ENCODE measurements at places on chromosomes 5 and 9.

DNA sequence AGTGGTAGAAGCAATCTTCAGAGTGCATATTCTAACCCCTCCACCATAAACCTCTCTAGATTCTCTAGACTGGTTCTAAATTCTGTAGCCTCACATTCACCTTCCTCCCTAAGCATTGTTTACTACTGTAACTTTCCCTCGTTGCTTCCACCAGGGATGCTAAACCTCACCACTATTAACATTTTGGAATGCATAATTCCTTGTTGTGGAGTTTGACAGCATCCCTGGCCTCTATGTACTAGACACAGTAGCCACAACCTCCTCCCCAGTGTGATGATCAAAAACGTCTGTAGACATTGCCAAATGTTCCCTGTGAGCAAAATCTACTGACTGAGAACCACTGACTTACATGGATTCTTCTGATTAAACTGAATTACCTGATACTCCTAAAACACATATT, 18.6 kb downstream of the PAPPA start:
- DNase-seq: no peak

DNA sequence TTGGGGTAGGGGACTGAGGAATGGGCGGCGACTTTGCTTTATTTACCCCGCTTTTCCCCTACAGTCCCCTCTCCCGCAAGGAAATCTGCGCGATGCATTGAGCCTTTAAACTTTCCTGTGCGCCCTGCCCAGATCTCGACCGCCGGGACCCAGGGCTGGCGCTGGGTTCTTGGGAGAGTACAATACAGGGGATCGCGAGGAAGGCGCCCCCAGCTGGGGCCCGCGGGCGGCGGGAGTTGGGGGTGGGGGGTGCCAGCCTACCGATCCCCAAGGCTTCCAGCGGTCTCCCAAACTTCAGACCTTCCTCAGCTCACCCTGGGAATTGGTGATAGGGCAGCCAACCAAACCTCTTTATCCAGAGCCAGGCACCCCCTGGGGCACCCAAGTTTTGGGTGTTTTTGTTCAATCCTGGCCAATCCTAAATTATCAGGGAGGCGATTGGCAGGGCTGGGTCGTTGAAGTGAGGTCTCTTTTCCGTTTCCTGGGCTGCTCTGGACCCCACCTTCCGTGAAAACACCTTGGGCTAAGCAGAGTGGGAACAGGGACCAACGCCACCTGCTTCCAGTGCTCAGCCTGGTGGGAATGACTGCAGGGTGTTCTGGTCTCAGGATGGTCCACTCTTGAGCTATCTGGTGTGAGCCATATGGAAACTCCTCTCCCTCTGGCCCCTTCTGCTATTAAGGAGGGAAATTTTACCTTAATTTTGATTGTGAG, 51.4 kb upstream of the DAB2IP start:
- DNase-seq: no peak

DNA sequence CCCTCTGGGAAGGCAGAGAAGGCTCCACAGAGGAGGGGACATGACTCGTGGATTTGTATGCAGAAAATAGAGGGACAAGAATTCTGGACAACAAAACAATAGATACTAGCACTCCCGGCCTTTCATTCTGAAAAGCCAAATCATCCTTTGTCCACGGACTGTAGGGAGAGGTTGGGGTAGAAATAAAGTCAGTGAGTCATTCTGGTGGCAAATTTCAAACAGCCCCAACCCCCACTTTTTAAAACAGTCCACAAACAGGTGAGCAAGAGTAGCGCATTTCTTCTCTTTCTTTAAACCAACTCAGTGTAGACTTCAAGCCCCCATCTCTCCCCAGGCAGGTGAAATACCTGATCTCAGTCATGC, 56.1 kb downstream of the PTPDC1 start:
- no peak for DNase-seq

DNA sequence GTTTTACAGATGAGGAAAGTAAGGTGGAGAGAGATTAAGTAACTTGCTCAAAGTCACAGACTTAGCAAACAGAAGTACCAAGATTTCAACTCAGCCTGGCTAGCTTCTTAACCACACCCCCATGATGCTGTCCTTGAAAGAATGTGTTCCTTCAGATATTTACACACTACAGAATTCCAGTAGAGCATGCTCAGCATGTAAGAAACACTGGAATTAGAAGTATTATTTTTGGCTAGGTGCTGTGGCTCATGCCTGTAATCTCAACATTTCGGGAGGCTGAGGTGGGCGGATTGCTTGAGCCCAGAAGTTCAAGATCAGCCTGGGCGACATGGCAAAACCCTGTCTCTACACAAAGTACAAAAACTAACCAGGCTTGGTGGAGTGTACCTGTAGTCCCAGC, 142.4 kb downstream of the EDIL3 start:
- no peak for DNase-seq

- DNase-seq: no peak
Measured at GRCh38 chr5:34008802-34009201, 952 bp upstream of the AMACR start.

DNA sequence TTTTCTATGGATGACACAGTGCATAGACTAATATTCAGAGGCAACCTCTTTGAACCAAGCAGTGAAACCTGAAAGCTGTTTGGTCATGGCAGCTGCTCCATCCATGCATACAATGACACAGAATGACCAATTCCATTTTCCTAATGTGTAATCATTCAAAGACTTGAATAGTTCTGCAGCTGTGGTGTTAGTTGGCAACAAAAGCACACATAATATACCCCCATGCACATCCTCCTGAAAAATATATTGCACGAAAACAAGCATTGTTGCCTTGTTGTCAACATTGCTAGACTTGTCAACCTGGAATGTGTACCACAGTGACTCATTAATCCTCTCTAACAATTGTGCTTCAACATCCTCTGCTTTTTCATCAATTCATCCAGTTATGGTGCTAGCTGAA, 71.0 kb upstream of the SEMA6A start:
- no peak for DNase-seq

GRCh38 chr5:31984691-31985090, 189.4 kb downstream of the GOLPH3 start:
- DNase-seq: no peak

DNA sequence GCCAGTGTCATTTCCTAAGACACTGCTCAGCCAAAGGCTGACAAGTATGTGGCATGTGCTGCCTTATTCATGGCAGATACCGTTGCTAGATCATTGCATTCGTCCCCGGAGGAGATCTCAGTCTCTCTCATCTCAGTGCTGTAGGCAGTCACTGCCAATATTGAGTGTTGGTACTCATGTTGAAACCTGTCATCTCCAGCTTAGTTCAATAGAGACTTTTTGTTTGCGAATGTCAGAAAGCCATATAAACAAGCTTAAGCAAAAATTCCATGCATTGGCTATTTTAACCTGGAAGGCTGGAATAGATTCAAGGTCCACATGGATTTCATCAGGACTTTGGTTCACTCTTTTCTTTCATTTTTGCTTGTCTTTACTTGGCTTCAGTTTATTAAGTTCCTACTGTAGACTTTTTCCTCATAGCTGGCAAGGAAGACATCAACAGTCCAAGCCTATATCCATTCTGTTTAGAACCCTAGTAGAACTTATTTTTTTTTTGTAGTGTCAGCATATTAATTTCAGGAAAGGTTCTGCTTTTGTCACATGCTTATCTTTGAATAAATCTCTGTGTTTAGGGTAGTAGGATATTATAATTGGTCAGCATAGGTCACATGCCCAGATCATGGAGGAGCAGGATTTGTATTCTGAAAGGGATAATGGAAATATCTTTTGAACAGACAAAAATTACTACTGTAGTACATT, 66.8 kb downstream of the FCHO2 start:
- DNase-seq: no peak

- no peak for DNase-seq
Measured at GRCh38 chr5:160356550-160357347, 13.7 kb downstream of the C1QTNF2 start.

- DNase-seq: no peak
Measured at GRCh38 chr5:128766406-128766805, 198.9 kb upstream of the SLC27A6 start.

DNA sequence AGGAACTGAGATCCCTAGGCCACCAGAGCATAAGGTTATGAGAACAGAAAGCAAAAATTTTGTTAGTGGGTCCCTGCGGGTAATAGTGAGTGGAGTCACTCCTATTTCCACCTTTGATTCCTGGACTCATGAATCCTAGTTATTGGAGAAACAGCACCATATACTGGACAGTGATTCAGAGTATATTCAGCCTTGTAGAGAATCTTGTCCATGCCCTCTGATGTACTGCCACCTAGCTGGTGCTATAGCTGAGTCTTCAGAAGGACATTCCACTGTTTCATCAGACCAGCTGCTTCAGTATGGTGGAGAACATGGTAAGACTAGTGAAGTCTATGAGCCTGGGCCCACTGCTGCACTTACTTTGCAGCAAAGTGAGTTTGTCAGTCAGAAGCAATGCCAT, 25.0 kb upstream of the ITGA2 start:
- no peak for DNase-seq

- DNase-seq: no peak
Measured at GRCh38 chr5:25005431-25005830, 360.7 kb upstream of the CDH10 start.

DNA sequence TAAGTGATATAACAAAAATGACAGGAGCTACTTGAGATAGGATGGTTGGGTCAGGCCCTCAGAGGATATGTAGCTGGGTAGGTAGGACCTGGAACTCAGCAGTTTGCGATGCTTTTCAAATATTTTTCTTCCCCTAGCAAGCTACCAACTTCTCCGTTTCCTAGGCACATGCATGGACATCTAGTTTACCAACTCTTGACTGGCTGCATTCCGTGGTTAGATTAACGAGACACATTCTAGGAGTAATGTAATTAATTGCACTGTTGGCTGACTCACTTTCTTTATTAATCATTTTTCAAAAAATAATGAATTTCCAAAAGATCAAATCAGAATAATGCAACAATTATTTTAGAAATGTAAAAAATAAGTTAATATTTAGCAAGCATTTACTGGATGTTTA, 95.9 kb downstream of the MACIR start:
- DNase-seq: no peak

DNA sequence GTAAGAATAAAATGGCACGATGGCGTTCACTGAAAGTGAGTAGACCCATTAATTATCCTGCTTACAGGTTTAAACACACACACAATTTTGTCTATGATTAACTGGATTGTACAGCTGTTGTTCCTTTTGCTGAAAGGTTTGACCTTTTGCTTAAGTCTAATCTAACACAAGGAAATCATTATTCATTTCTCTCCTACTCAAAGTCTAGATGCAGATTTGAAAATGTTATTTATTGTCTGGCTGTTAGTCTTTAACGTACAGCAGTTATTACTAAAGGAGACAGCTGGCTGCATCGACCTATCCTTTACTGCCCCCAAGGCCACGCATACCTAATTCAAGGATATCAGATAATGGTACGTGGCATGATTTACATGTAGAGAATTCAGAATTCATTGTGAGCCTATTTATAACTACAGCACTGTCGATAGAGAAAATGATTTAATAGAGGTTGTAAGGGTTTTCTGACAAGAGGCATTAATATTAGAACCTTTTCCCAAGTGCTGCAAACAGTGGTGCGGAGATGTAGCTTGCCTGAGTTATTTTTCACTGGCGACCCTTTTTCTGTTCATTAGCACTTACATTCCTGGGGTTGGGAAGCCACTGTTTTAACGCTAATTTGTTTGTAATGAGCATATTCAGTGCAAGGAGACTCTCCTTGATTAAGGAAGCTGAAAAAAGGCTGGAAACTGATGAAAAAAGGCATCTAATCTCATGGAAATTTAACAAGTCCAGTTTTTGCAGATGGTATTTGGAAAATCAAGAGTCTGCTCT, 368.4 kb upstream of the GRAMD2B start:
- no peak for DNase-seq

DNA sequence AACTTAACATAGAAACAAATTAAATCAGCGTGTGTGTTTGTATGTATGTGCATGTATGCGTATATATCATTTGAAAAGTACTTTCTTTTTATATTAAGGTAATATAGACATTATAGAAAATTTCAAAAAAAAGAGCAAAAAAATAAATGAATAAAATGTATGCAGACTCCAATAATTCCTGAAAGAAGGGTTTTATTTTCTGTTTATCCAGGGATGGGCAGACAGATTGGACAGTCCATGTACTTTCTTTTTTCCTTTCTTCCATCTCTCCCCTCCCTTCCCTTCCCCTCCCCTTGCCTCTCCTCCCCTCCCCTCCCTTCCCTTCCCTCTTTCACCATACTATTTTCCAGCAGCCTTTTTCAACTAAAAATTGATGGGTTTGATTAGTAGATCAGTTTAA, 123.8 kb downstream of the SGCD start:
- DNase-seq: no peak

DNA sequence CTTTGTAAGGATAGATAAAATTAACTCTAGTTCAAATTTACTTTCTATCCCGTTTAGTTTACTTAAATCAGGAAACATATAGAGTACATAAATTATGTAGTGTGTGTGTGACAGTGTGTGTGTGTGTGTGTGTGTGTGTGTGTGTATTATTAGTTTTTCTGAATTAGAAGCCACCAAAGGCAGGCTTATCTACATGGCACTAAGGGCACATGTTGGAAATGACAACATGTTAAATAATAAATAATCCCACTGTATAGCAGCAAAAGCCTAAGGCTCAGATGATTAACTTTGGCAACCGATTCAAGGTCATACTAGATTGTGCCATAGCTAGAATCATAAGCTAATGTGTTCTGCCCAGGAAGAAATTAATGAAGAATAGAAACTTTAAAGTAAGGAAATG, 54.6 kb downstream of the MEGF9 start:
- no peak for DNase-seq

DNA sequence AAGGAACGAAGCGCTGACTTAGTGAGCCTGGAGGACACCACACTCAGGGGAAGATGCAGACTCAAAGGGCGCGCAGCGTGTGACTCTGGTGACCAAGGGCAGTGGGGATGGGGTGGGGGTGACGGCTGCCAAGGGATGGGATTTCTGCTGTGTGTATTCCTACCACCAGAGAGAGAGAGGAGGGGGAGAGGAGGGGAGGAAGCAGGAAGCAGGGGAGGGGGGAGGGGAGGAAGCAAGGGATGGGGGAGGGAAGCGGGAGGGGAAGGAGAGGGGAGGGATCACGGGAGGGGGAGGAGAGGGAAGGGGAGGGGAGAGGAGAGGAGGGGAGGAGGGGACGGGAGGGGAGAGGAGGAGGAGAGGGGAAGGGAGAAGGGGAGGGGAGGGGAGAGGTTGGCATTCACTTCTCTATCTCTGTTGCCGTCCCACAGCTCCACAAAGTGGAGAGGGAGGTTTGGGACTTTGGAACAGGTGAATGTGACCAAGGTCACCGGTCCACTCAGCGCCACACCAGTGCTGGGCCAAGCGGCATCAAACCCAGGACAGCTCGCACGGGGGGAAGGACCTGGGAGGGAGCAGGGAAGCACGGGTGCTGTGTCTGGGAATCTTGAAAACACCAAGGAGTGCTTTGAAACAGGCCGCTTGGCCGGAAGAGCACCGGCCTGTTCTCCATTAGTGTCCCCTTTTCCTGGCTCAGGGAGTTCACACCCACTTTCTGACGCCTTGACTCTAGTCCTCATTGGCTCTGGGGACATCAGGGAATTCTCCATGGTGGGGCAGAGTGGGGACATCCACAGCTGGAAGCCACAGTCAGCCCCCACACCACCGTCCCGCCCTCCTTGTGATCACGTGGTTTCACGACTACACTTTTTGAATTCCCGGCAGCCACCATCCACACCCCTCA, 77.4 kb downstream of the VAV2 start:
- no peak for DNase-seq

- no peak for DNase-seq
Measured at GRCh38 chr9:98031935-98032334, 24.6 kb upstream of the NANS start.

GRCh38 chr5:179610109-179610902, 13.2 kb downstream of the HNRNPH1 start:
- DNase-seq: no peak

All from renal cortex interstitium (tissue), 15 donors.